ENCODE measurements at places on chromosomes 12 and 14. TPM values are rescaled to one million over a fixed set of nuclear protein-coding genes. Genes with fewer than 3 reads are reported as not detected.

Gene KCNK13
- polyA plus RNA-seq = not detected

Gene SLC35E3
- polyA plus RNA-seq = 10.5 TPM

Gene ZNF385A
- 0.46 TPM for polyA plus RNA-seq

Gene MMAB
- 52.6 TPM for polyA plus RNA-seq

Gene TAS2R50
- 2.4 TPM for polyA plus RNA-seq

Gene NAV3
- 35.5 TPM for polyA plus RNA-seq

Gene P2RX7
- polyA plus RNA-seq = not detected

Gene ARHGDIB
- polyA plus RNA-seq = 7.7 TPM
